Lung (tissue), 17 donors: ENCODE measurements at places on chromosomes 11 and 22.
A peak's percentile ranks its signal among the peaks of the same experiment; 100 is the strongest.

DNA sequence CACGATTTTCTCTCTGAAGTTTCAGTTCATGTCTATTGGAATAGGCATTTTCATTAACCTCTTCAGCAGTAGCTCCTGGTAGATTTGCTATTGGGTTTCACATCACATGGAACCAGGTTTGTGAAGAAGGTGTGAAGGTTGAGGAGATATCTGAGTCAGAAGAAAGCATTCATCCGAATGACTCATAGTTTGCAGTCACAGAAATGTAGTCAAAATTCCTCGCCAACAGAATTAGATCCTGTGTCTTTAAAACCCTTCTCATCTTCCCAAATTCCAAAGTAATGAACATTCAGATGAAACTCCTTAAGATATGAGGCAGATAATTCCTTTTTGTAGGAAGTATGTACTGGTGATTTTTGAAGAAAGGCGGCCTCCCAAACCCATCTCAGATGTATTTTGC is 125.0 kb upstream of the LARGE1 start:
- no peak for DNase-seq

DNA sequence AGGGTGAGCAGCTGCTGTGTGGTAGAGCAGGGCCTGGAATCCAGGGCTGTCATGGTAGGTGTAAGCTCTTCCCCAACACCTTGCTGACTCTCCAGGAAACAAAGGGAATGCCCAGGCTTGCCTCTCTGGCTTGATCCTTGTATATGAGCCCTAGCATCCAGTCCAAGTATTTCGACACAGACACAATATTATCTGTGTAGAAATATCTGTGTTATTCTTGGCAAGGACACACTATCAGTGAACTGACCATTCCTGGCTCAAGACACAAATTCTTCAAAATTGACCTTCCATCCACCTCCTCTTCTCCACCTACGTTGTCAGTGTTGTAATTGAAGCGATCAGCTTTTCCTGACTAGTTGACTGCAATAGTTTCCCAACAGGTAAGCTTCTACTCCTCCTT is 312.0 kb upstream of the NARS2 start:
- peak; percentile 70 for DNase-seq

- no peak for DNase-seq
Observed at GRCh38 chr22:36452250-36452977, 29.0 kb downstream of the TXN2 start.

DNA sequence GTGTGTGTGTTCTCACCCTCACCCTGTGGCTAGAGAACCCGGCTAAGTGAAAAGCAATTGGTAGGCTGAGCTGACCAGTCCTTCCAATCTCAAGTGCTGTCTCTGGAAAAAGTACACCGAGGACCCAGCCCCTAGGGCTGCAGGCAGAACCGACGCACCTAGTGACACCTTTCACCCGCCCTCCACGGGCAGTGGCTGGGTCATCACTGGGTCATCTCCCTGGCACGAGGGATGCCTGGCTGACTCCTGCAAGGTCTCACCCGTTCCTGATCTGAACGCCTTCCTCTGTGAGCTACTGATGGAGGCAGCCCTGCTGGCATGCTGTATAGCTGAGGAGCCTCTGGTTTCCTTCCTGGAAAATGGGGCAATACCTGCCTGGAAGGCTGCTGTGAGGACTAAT is 311.5 kb downstream of the NTM start:
- DNase-seq, result peak; percentile 4
